ENCODE measurements at places on chromosomes 2 and 18.

GRCh38 chr2:185967335-185967734 lies 228.7 kb downstream of the FSIP2 start:
- H3K27ac ChIP-seq, result no peak overlapping the region
- DNase-seq, result no peak
- no peaks in the 10 kb centered on the region for H3K4me1 ChIP-seq
- no peaks in the 10 kb centered on the region for H3K36me3 ChIP-seq
- H3K4me3 ChIP-seq, result no peak overlapping the region

GRCh38 chr2:42842466-42842865 lies 50.1 kb upstream of the HAAO start:
- no peaks in the 10 kb centered on the region for H3K36me3 ChIP-seq
- no peak overlapping the region for H3K4me3 ChIP-seq
- H3K4me1 ChIP-seq, result no peaks in the 10 kb centered on the region

GRCh38 chr2:146239392-146240135 lies 1605.3 kb upstream of the ACVR2A start:
- no peak overlapping the region for H3K4me3 ChIP-seq
- no peak for DNase-seq
- H3K27me3 ChIP-seq, result no peaks in the 10 kb centered on the region

DNA sequence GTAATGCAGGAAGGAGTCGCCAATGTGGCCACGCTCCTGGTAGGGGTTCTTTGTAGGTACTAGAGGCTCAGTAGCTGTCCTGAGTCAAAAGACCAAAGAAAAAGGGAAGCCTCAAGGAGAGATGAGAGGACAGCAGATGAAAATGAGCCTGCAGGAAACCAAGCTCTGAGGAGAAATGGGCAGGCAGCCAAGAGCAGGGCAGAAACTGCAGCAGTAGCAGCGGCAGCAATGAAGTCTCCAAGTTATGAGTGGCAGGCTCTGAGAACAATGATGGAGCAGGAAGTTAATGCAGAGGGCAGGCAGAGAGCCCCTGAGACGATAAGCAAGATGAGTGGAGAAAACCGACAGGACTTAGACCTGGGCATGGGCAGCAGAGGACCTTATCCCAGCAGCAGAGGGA lies 48.2 kb upstream of the TMEM200C start:
- no peaks in the 10 kb centered on the region for H3K4me1 ChIP-seq
- H3K4me3 ChIP-seq, result no peak overlapping the region
- H3K36me3 ChIP-seq, result no peaks in the 10 kb centered on the region
- H3K27ac ChIP-seq, result no peak overlapping the region
- DNase-seq, result no peak
- no peaks in the 10 kb centered on the region for H3K27me3 ChIP-seq

GRCh38 chr2:86764661-86765309 lies 25.9 kb downstream of the CD8A start:
- H3K27me3 ChIP-seq, result no peaks in the 10 kb centered on the region
- no peak overlapping the region for H3K27ac ChIP-seq
- no peaks in the 10 kb centered on the region for H3K4me1 ChIP-seq

GRCh38 chr2:18610651-18611050 lies 21.3 kb upstream of the NT5C1B start:
- H3K27me3 ChIP-seq, result no peaks in the 10 kb centered on the region
- DNase-seq, result no peak
- no peak overlapping the region for H3K4me3 ChIP-seq
- H3K36me3 ChIP-seq, result no peaks in the 10 kb centered on the region
- H3K4me1 ChIP-seq, result no peaks in the 10 kb centered on the region

DNA sequence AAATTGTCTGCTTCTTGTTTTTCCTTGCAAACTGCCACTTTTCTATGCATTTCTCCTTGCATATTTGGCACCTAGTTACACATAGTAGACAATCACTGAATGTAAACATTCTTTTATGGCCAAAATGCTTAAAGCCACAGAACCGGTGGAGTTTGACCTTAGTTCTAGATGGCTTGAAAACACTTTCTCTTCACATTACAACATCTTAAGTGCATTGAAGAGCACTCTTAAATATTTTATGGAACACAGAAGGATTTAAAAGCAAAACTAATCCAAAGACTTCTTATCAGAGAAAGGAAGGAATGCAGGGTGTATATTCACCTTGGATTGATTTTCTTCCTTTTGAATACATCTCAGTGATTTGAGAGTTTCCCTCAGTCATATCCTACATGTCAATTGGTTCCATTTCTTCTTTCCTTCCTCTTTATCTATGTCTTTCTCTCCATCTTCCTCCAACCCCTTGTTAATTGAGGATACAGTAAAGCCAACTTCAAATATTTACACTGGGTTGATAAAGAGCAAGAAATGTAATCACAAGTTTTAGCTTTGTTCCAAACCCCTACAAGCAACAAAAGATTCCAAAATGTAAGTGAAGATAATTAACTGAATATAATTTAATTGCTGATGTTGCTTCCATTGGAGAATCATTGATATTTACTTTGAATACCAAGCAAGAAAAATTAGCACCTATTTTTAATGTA lies 548.0 kb downstream of the CNTNAP5 start:
- H3K36me3 ChIP-seq, result no peaks in the 10 kb centered on the region
- no peak for DNase-seq
- no peaks in the 10 kb centered on the region for H3K27me3 ChIP-seq

DNA sequence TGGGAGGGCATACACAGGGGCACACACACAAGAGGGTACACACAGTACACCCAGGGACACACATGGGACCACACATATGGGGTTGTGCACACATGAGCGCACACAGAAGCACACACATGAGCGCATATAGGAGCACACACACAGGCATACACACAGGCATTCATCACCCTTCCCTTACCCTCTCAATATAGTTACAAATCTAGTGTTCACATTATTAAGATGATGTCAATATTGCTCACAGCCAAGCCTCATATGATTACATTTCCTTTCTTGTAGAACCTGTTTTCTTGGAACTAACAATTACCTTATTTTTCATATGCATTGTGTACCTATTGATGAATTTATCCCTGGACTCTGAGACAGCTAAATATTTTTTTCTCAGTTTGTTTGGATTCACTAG lies 156.7 kb downstream of the FHOD3 start:
- H3K27ac ChIP-seq, result no peak overlapping the region
- H3K4me1 ChIP-seq, result no peaks in the 10 kb centered on the region
- no peaks in the 10 kb centered on the region for H3K36me3 ChIP-seq
- no peak for DNase-seq

DNA sequence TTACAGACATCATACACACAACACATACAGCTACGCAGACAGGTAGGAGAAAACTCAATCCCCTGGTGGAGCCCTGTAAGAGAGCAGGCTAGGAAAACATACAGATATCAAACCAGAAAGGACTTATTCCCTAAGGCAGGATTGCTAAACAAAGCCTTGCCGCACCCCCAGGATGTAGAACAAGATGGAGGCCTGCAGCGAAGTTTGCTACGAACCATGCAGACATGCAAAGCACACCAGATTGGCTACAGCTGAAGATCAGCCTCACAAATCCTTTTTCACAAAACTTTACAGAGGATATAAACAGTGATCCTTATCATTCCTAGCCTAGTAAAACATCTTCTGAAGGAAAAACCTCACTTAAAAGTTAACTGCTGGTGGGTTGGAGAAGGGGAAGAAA lies 28.3 kb downstream of the C18orf54 start:
- no peak overlapping the region for H3K27ac ChIP-seq
- no peak overlapping the region for H3K4me3 ChIP-seq
- H3K27me3 ChIP-seq, result no peaks in the 10 kb centered on the region
- no peaks in the 10 kb centered on the region for H3K4me1 ChIP-seq
- H3K36me3 ChIP-seq, result no peaks in the 10 kb centered on the region

- no peak overlapping the region for H3K4me3 ChIP-seq
- H3K4me1 ChIP-seq, result no peaks in the 10 kb centered on the region
- no peak for DNase-seq
- H3K27ac ChIP-seq, result no peak overlapping the region
- H3K27me3 ChIP-seq, result no peaks in the 10 kb centered on the region
These were observed 69.2 kb upstream of the SLC9A2 start for GRCh38 chr2:102550151-102550550.

DNA sequence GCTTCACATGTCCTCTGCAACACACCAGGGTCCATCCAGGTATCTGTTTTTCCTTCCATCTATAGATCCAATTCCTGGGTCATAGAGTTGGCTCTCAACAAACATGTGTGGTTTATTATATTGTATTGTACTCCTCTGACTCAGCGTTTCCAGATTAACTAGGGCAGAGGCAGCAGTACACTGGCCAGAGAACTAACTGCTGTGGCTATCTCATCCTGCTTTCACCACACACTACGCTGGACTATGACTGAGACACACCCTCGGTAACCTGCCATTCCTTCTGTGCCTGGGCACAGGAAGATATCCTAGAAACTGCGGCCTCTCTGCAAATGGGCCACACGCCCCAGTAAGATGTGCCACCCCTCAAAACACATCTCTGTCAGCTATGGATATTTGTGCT lies 159.8 kb upstream of the STK17B start:
- H3K27me3 ChIP-seq, result no peaks in the 10 kb centered on the region
- no peak overlapping the region for H3K4me3 ChIP-seq
- no peak for DNase-seq
- no peaks in the 10 kb centered on the region for H3K36me3 ChIP-seq
- H3K27ac ChIP-seq, result no peak overlapping the region

DNA sequence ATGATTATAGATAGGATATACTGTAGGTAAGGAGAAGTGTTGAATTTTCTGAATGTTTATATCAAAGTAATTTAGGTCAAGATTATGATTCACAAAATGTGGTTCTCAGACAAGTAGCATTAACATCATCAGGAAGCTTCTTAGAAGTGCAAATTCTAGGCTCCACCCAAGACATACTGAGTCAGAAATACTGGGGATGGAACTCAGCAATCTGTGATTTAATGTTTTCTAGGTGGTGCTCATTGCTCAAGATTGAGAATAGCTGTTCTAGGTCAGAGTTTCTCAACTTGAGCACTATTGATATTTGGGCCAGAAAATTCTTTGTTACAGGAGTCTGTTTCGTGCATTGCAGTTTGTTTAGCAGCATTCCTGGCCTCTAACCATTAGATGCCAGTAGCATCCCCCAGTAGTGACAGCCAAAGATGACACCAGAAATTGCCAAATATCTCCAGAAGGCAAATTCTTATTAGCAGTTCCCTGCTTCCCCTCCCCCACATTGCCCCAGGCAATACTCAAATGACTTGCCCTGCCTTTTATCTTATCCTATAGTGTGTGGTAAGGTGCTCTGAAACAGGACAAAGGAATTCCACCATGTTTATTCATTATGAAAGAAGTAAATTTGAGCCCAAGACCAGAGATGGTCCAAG lies 1001.2 kb downstream of the DPP10 start:
- H3K27me3 ChIP-seq, result no peaks in the 10 kb centered on the region
- H3K27ac ChIP-seq, result no peak overlapping the region
- no peaks in the 10 kb centered on the region for H3K36me3 ChIP-seq

GRCh38 chr2:187299122-187299906 lies 148.7 kb downstream of the CALCRL start:
- H3K27me3 ChIP-seq, result no peaks in the 10 kb centered on the region
- H3K27ac ChIP-seq, result no peak overlapping the region
- H3K4me3 ChIP-seq, result no peak overlapping the region
- no peaks in the 10 kb centered on the region for H3K36me3 ChIP-seq
- H3K4me1 ChIP-seq, result no peaks in the 10 kb centered on the region
- no peak for DNase-seq

- no peaks in the 10 kb centered on the region for H3K4me1 ChIP-seq
- DNase-seq, result no peak
- no peak overlapping the region for H3K27ac ChIP-seq
- H3K36me3 ChIP-seq, result peaks cover 26% of the 10 kb centered on the region
These were observed 108.9 kb downstream of the TAF4B start for GRCh38 chr18:26335156-26335555.

DNA sequence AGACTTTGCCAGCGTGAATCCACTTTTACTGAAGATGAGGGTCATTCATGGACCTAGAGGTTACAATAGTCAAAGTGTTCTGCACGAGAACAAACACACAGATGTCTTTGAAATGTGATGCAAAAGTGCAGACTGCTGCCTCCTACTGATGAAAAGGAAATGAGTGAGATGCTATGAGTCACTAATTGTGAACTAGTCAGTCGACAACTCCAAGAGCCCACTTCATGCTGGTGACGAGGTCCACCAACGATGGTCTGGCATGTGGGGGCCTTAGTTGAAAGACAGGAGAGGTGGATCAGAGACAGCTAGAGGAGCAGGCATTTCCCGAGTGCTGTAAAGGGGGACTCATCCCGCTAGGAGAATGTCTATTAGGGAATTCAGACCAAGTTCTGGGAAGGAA lies 17.1 kb upstream of the ZNF236 start:
- no peaks in the 10 kb centered on the region for H3K27me3 ChIP-seq
- peaks cover 9% of the 10 kb centered on the region for H3K36me3 ChIP-seq
- H3K4me3 ChIP-seq, result no peak overlapping the region

GRCh38 chr2:9071032-9071431 lies 67.5 kb upstream of the MBOAT2 start:
- H3K4me1 ChIP-seq, result no peaks in the 10 kb centered on the region
- H3K4me3 ChIP-seq, result no peak overlapping the region
- no peaks in the 10 kb centered on the region for H3K27me3 ChIP-seq
- no peaks in the 10 kb centered on the region for H3K36me3 ChIP-seq

GRCh38 chr2:72155151-72155550 lies 7.5 kb upstream of the CYP26B1 start:
- H3K27ac ChIP-seq, result no peak overlapping the region
- peaks cover 4% of the 10 kb centered on the region for H3K4me1 ChIP-seq
- DNase-seq, result no peak
- H3K36me3 ChIP-seq, result no peaks in the 10 kb centered on the region

Data from B cell (primary cell).